ENCODE measurements at places on chromosomes 7 and 10. TPM values are rescaled to one million over a fixed set of nuclear protein-coding genes. Genes with fewer than 3 reads are reported as not detected.

Gene GRID2IP
- 0.11 TPM for total RNA-seq

Gene FAM237B
- not detected for total RNA-seq

Gene CASP2
- total RNA-seq: 12.2 TPM

Gene KBTBD2
- 25.7 TPM for total RNA-seq

DNA sequence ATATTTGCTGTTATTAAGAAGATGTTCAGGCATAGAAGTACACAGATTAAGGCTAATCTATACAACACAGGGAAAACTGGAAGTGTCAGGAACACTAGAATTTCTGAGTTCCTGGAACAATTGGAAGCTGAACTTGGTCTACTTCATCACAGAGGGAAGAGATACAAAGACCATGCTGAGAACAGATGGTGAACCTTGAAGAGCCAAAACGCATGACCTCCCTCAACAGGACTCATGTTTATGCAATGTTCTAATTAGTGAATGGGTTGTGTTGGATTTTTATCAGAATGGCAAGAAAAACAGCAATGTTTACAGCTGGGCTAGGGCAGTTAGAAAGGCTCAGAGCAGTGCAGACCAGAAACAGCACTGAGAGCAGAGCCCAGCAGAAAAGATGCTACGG lies 94.9 kb downstream of the SFMBT2 start:
- DNase-seq: no peak
